CD4-positive, alpha-beta T cell treated with Interleukin-4 for 4 hours (primary cell): ENCODE measurements at places on chromosomes 1 and 21.

GRCh38 chr21:17901458-17902079 lies 82.4 kb upstream of the C21orf91 start:
- DNase-seq: no peak

- DNase-seq: no peak
Measured at GRCh38 chr1:165080253-165080896, 276.1 kb downstream of the LMX1A start.

DNA sequence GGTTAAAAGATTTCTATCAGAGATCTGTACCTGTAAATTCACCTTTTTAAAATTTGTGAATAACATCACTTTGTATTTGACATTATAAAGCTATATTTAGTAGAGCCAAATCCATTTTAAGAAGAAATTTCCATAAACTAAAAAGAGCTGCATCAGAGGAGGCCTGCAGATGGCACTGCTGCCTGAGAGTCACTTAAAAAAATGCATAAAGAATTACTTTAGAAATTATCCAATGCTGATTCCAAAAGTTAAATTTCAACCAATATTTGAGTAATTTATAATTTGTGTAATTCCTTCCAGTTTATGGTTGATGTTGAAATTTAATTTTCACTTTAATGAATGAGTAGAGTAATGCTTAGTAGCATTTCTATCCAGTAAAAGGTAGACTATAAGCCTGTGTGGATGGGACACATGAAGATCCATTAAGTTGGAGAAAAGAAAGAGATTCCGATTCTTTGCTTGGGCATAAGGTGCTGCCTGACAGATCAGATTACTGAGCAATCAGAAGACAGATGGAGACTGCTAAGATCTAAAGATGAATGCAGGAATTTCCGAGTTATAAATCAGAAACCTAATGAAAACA lies 20.7 kb upstream of the RPE65 start:
- peak; percentile 7 for DNase-seq

GRCh38 chr1:44048532-44049215 lies 17.4 kb upstream of the SLC6A9 start:
- DNase-seq: no peak

GRCh38 chr1:223713546-223714420 lies 1.4 kb downstream of the CAPN2 start:
- no peak for DNase-seq

DNA sequence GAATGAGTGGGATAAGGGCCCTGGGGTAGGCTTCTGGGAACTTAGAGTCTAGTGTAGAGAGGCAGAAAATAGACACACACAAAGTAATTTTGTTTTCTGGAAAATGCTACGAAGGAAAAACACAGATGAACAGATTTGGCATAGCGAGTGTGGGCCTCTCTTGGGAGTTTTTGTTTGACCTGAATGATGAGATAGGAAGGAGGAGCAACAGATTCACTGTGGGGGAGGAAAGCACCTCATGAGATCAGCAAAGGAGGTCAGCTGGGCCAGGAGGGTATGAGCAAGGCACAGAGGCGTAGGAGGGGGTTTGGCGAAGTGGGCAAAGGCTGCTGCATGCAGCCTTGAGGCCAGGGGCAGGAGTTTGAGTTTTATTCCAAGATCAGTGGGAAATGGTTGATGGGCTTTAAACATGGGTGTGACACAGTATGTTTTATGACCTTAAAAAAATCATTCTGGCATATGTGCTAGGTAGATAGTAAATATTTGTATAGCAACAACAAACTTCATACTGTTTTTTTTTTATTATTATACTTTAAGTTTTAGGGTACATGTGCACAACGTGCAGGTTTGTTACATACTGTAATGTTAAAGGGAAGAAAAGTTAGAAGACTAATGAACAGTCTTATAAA lies 57.9 kb downstream of the FGGY start:
- DNase-seq: no peak
